ENCODE measurements at places on chromosomes 11 and 22.

GRCh38 chr11:87473174-87473573, 435.4 kb downstream of the TMEM135 start:
- DNase-seq, result no peak

DNA sequence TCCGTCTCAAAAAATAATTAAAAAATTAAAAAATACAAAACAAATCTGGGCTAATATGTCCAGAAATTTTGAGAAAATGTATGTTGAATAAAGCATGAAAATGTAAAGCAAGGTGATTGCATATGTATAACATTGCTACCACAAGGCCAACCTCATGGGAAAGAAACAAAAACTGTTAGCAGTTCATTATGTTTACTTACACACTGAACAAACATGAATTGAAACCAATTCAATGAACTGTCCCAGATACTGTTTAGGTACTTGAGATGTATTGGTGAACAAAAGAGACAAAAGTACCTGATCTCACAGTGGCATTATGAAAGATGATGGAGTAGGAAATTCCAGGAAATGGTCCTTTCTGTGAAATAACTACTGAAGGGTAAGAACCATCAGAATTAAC, 43.8 kb upstream of the IGLL5 start:
- no peak for DNase-seq

- DNase-seq, result no peak
Measured at GRCh38 chr11:23856654-23857053, 640.2 kb upstream of the LUZP2 start.

DNA sequence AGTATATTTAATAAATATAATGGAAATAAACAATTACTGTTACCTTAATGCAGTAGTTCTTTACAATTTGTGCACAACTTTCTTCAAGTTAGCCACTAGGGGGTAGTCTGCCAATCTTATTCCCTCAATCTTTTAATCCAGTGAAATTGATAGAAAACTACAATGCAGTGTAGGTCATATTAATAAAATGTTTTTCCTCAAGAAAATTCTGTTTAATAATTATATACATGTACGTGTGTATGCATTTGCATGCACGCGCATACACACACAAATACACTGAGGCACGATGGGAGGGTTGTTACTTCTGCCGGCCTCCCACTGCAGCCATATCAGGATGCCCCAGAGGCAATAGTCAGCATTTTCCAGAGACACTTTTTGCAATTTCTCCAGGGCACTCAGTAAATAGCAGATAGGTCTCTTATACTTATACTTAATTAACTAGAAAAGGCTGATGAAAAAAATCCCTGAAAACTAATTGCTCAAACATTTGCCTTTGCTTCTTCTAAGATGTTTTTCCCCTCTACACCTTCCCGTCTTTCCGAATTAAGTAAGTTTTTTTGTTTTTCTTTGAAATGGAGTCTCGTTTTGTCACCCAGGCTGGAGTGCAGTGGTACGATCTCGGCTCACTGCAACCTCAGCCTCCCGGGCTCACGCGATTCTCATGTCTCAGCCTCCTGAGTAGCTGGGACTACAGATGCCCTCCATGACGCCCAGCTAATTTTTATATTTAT, 3.1 kb downstream of the GAB2 start:
- peak; percentile 23 for DNase-seq

- no peak for DNase-seq
Measured at GRCh38 chr11:131027491-131027890, 111.2 kb upstream of the SNX19 start.

- no peak for DNase-seq
Measured at GRCh38 chr22:39414886-39415285, 15.3 kb downstream of the TAB1 start.

- peak; percentile 87 for DNase-seq
Measured at GRCh38 chr11:124644426-124645280, 22.0 kb downstream of the TBRG1 start.

- no peak for DNase-seq
Measured at GRCh38 chr11:46402957-46403902, 11.7 kb upstream of the CHRM4 start.

DNA sequence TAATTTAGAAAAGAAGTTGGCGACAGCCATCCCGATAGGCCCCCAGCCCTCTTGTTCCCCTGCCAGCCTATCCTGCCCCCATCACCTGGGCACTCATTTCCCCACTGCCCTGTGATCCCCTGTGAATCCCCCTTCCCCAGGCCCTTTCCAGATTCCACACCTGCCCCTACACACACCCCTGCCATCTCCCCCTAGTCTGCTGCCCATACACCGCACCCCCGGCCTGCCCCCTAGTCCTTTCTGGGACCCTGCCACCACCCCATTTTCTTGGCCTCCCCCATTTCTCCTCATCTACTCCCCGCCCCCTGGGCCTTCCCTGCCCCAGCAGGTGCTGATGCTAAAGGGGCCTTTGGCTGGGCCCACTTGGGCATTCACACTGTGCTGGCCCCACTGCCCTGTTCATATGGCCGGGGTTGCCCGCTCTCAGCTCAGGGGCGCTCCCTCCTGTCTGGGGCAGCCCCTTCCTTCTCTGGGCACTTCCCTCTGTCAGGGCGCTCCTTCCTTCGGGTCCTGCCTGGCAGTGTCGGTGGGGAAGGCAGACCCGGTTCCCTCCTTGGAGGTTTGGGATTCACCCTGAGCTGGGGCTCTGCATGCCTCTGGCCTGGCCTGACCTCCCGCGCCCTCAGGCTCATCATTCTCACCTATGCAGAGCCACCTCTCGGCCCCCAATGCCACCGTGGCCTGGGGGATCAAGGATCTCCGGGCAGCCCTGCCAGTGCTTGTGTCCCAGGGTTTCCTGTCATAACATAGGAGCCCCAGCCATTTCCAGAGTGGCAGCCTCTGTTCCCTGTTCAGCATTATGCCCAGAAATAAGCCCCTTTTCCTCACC, 108.2 kb downstream of the BCR start:
- DNase-seq, result no peak

- DNase-seq, result no peak
Measured at GRCh38 chr11:123173040-123173855, 21.8 kb downstream of the CLMP start.

GRCh38 chr11:2325123-2325522, 23.3 kb downstream of the TSPAN32 start:
- DNase-seq, result no peak

GRCh38 chr11:114348200-114349191, 51.8 kb downstream of the C11orf71 start:
- peak; percentile 75 for DNase-seq

DNA sequence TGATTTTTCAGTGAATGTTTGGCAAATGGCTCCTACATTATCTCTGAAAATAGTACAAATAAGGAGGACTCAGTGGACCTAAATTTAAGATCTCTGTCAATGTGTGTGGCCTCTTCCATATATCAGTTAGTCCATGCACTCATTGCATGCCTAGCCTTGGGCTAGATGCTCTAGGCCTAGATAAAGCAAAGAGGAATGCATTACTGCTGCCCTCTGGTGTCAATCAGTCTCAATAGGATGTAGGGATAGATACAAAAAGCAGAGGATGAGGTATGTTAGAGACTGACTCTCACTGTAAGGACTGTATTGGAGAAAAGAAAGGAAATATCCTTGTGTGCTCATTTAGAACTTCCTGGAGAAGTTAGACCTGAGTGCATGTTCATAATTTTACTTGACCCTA, 42.0 kb downstream of the MS4A2 start:
- peak; percentile 86 for DNase-seq

GRCh38 chr11:22197139-22198005, 4.5 kb downstream of the ANO5 start:
- no peak for DNase-seq

DNA sequence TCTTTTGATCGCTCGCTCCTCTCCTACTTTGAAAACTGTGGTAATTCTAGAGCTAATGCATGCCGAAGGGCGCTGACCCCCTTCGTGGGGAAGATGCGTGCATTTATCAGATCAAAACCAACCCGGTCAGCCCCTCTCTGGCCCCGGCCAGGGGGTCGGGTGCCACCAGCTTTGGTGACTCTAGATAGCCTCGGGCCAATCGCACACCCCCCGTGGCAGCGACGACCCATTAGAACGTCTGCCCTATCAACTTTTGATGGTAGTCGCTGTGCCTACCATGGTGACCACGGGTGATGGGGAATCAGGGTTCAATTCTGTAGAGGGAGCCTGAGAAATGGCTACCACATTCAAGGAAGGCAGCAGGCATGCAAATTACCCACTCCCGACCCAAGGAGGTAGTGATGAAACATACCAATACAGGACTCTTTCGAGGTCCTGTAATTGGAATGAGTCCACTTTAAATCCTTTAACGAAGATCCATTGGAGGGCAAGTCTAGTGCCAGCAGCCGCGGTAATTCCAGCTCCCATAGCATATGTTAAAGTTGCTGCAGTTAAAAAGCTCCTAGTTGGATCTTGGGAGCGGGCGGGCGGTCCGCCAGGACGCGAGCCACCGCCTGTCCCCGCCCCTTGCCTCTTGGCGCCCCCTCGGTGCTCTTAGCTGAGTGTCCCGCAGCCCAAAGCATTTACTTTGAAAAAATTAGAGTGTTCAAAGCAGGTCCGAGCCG, 3898.2 kb upstream of the OR11H1 start:
- DNase-seq, result no peak

- DNase-seq, result no peak
Measured at GRCh38 chr11:87092159-87092558, 54.4 kb downstream of the TMEM135 start.

DNA sequence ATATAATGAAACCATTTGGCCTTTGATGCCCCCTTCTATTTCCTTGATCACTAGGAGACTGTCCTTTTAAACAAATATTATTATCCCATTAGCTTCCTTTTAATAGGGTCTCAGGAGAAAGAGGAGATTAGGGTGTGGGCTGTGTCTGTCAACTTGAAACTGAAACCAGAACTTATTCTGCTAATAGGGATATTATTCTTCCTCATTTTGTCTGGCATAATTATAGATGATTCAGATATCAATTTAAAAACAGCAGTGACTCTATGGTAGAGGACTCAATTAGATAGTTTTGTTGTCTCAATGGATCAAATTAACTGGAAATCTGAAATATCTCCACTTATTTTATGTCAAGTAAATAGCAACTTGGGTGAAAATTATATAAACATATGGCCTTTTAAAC, 584.9 kb upstream of the CCDC90B start:
- DNase-seq, result no peak

DNA sequence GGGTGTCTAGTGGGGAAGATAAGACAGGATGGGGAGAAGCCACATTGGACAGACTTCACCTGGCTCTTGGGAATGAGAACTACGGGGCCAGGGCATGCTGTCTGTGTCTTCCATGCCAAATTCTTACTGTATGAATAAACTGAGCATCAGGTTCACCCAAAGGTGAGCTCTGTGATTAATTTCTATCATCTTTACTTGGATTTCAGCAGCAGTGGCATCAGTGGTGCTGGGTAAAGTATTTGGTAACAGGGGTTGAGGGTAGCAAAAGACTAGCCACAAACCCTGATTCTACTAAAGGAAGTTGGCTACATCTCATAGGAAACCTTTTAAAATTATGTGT, 38.8 kb downstream of the IRAG1 start:
- no peak for DNase-seq

GRCh38 chr11:93736129-93736528, 5.2 kb downstream of the TAF1D start:
- DNase-seq, result no peak

DNA sequence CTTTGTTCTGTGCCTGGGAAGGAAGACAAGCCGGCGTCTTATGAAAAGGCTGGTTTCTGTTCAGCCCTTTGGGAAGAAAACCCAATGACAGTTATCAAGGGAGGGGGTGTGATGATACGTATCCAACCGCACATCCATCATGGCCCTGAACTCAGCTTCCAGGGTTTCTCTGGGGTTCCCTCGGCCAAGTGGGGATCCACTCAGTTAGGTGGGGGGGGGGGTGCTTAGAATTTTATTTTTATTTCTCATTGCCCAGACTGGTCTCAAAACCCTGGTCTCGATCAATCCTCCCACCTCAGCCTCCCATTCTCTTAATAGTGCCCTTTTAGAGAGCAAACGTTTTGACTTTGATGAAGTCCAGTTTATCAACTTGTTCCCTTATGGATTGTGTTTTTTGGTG, 25.7 kb downstream of the KCNQ1 start:
- no peak for DNase-seq

DNA sequence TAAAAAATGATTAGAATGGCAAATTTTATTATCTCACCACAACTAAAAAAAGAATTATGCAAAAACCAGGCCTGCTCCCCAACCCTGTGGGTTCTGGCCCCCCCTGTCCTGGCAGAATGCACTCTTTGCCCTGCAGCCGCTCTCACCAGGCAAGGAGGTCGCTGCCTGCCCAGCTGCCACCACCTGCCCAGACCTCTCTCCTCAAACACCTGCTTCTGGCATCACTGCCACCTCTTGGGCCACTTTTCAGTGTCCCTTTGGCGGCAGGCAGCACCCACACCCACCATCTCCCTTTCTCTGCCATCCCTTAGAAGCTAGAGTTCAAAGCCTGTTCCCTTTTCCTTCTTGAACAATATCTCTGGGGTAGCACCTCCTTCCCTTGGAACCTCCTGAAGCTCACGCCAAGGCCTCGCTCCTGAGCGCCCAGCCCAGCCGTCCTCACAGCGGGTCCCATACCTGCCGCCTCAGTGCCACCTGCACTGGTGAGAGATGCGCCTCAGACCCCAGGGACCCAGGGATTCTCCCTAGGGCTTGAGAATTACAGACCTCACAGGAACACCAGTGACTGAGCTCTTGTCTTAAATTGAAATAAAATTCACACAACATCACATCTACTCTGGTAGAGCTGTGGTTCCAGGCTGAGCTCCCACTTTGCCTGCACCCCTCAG, 44.6 kb downstream of the SGSM3 start:
- DNase-seq, result no peak

GRCh38 chr11:75195167-75195962, 44.5 kb downstream of the SLCO2B1 start:
- peak; percentile 10 for DNase-seq

DNA sequence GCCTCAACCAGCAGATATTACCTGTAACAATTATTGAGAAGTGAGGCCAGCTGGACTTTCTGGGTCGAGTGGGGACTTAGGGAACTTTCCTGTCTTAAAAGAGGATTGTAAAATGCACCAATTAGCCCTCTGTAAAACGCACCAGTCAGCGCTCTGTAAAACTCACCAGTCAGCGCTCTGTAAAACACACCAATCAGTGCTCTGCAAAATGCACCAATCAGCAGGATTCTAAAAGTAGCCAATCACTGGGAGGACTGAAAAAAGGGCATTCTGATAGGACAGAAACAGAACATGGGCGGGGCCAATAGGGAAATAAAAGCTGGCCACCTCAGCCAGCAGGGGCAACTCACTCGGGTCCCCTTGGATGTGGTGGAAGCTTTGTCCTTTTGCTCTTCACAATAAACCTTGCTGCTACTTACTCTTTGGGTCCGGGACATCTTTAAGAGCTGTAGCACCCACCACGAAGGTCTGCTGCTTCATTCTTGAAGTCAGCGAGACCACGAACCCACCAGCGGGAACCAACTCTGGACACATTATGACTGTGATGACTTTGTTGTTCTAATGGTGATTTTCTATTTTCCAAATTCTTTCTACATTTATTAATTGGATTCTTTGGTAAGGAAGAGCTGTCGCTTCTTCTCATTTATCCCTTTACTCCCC, 40.2 kb upstream of the FGF3 start:
- DNase-seq, result no peak

DNA sequence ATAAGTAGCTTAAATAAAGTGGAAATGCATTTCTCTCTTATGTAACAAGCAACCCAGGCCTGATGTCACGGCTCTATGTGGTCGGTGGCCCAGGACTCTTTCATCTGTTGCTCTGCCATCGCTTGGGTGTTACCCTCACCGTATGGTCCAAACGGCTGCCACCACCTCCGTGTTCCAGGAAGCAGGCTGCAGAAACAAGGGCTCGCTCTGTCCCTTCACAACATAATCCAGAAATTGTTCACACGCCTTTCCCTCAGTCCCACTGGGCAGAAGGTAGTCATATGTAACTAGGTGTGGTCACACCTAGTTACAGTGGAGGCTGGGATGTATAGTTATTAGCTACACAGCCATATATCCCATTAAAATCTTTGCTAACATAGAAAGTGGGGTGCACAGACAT, 421.0 kb downstream of the SOX6 start:
- no peak for DNase-seq
